HAP-1 (cell line): ENCODE measurements at places on chromosomes 5 and 9.

DNA sequence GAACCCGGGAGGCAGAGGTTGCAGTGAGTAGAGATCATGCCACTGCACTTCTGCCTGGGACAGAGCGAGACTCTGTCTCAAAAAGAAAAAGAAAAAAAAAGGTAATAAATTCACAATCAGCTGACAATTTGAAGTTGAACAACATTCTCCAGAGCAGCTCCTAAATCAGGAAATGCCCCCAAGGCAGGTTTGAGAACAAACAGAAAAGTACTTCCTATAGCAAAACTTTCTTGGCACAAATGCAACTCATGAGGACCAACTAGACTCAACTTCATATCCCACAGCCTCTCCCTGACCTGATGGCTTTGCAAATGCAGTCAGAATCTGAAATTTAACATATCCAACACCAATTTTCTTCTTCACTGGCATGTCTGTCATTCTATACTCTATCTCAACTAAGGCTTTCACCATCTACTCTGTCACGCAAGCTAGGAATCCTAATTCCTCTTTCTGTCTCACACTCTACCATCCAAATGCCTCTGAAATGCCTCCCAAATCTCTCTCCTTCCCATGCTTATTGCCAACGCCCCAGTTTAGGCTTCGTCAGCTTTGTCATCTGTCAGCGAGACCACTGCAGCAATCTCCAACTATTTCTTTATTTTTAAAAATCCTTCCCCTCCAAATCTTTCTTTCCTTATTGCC is 113.3 kb downstream of the MAPKAP1 start:
- no peak for DNase-seq

- DNase-seq, result no peak
These were observed 68.6 kb downstream of the DPYSL3 start for GRCh38 chr5:147441191-147441695.

DNA sequence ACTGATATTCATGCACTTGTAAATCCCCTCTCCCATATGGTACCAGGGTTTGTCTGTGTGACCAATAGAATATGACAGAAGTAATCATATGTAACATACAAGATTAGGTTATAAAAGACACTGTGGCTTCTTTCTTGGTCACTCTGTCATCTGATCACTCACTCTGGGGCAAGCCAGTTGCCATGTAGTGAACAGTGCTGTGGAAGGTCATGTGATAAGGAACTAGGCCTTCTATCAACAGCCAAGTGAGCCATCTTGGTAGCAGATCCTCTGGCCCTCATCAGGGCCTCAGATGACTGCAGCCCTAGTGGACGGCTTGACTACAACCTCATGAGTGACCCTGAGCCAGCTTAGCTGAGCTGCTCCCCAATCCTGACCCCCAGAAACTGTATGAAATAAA is 30.0 kb upstream of the MATR3 start:
- DNase-seq, result no peak

DNA sequence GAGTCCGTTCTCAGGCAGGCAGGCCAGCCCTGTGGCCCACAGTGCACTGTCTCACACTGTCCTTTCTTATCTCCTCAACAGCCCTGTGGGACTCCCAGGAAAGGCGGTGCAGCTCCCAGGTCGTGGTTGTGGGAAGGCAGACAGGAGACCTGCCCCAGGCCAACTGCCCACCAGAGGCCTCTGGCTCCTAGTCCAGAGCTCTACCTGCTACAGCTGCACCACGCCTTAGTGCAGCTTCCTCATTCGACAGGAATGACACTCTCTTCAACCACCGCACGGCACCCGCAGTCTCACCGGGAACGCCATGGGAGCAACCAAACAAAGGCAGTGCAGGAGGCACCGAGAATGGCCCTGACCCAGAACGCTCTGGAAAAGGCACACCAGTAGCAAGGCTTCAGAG is 25.3 kb downstream of the CAMSAP1 start:
- DNase-seq, result no peak

DNA sequence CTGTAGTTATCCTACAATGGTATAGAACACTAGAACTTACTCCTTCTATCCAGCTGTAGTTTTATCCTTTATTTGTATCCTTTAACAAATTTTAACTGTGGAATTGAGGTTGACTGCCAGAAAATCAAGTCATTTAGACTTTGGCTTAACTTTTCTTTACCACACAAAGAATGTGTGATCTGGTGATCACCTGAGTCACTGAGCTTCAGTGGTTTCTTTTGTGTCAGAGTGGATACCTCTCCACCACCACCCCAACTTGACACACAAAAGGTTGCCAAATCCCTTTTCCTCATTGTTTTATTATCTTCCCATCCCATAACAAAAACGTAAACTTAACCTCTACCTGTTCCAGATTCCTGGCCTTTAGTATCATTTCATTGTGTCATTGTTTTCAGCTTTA is 5.5 kb downstream of the OTULIN start:
- no peak for DNase-seq

DNA sequence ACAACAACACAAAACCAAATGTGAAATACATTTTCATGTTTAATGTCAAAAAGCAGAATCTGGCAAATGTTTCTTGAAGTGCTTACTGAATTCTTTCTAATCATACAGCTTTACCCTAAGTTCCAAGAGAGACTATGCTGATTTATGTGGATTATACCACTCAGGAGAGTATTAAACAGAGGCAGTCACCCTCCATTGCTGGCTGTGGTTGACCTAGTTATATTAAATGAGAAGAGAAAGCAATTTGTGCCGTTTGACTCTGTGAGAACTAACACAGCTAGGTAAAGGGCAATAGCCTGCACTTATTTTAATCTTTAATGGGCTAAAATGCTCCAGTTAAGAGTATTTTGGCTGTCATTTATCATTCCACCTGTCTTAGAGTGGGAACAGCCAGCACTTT is 62.6 kb downstream of the ELL2 start:
- no peak for DNase-seq

GRCh38 chr9:88197781-88198340 is 59.6 kb upstream of the SPATA31C2 start:
- no peak for DNase-seq

- peak; percentile 56 for DNase-seq
These were observed 502 bp upstream of the CERCAM start for GRCh38 chr9:128420060-128420650.

DNA sequence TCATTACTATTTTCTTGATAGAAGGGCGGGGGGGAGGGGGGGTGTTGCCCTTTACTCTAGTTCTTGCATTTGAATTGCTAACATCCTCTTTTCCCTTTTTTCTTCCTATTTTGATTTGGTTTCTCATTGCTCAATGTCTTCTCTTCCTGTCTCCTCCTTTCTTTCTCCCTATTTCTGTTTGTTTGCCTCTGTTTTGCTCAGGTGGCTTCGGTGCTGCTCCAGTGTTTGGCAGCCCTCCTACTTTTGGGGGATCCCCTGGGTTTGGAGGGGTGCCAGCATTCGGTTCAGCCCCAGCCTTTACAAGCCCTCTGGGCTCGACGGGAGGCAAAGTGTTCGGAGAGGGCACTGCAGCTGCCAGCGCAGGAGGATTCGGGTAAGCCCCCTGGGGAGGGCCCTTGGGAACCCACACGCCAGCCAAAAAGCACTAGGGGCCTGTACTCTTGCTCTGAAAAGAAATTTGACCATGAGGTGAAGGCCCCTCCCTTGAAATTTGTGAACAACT is 48.3 kb downstream of the FAM78A start:
- no peak for DNase-seq

DNA sequence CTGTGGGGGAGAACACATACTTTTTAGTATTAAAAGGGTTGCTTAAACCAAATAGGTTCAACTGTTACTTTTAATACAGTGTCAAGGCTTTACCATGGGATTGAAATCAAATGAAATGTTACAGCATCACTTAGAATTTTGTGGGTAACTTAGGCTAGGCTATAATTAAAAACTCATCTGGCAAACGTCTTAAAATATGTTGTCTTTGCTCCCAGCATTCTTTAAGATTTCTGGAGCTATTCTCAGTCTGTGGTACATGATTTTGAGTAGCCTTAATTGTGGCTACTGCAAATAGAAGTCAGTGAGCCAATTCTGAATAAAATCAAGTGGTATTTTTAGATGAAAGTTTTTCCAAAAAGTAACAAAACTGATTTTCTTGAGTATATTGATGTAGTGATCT is 30.7 kb downstream of the UHRF2 start:
- DNase-seq, result no peak

DNA sequence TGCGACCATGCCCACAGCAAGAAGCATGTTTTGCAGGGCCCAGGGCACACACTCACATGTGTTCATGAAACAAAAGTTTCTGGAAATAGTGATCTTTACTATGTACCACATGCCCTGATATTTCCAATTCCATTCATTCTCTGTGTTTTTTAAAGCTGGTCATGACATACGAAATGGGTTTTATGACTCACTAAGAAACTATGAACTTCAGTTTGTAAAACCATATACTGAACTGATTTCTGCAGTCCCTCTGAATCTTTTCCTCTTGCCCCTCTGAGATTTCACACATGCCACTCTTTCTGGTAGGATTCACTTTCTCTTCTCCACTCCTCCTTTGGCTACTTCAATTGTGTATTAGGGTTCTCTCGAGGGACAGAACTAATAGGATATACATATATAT is 416.1 kb upstream of the TRPC7 start:
- DNase-seq, result no peak

GRCh38 chr9:90801241-90801972 is at the start of gene SYK:
SYK (plus strand) TSS chr9:90801819; CDS start chr9:90843899, 42,080 bp downstream.
- no peak for DNase-seq

DNA sequence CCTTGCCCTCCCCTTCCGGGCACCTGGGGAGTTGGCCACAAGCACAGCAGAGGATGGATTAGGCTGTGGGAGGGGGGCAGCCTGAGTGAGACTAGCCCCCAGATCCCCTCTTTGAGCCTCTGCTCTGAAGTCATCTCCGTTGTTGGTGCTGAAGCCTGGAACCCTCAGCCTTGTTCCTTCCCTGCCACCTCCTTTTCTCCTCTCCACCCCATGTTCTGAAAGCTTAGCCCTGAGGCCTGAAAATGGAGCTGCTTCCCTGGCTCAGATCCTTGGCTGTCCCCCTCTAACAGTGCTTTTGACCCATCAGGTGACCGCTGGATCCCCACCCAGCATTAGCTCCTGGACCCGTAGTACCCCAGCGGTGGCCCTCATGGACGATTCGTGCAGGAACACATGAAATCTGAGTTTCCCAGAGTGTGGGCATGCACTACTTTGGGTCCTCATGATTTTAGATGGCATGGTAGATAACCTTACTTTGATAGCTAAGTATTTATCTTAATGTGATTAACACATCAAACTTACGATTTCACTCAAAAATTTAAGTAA is 21.6 kb upstream of the ANGPTL2 start:
- DNase-seq, result no peak

DNA sequence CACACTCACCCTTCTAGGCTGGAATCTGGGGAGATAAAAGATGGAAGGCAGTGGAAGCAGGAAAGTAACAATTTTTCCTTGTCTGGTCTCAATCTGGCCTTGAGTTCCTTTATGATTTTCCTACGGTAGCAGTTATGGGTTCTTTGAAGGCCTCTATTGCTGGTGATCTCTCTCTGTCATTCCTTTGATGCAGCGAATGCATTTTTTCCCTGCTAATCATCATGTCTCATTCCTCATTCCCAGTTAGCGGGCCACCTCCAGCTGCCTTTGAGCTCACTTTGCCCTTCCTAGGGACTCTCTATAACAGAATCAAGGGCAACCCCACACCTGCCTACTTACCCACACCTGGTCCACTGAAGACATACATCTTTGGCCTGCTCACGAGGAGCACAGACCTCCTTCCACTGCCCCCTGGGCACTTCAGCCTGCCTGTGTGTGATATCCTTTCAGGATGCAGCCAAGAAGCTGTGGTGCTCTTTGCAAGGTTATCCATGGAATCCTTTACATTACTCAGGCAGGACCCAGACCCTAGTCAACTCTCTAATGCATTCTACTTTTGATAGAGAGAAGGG is 191.7 kb downstream of the DRD1 start:
- no peak for DNase-seq

- DNase-seq, result no peak
These were observed 131.3 kb upstream of the DAP start for GRCh38 chr5:10892147-10892910.
